ENCODE measurements at places on chromosomes 6 and 20.

DNA sequence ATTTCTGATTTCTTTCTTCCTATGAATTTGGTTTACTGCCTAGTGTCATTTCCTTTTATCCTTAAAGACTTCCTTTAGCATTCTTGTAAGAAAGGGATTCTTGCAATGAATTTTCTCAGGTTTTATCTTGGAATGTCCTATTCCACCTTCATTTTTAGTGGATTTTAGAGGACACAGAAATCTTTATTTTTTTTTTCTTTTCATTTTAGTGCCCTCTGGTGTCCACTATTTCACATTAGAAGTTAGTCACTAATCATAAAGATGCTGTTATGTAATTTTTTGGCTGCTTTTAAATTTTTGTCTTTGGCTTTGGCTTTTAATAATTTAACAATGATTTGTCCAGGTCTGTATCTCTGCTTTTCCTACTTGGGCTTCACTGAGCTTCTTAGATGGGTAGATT, 28.1 kb downstream of the LMBRD1 start:
- DNase-seq = no peak

GRCh38 chr6:7261032-7261841, 51.8 kb downstream of the SSR1 start:
- DNase-seq = peak; percentile 96

- no peak for DNase-seq
Measured at GRCh38 chr6:114334237-114334636, 8.6 kb downstream of the HS3ST5 start.

DNA sequence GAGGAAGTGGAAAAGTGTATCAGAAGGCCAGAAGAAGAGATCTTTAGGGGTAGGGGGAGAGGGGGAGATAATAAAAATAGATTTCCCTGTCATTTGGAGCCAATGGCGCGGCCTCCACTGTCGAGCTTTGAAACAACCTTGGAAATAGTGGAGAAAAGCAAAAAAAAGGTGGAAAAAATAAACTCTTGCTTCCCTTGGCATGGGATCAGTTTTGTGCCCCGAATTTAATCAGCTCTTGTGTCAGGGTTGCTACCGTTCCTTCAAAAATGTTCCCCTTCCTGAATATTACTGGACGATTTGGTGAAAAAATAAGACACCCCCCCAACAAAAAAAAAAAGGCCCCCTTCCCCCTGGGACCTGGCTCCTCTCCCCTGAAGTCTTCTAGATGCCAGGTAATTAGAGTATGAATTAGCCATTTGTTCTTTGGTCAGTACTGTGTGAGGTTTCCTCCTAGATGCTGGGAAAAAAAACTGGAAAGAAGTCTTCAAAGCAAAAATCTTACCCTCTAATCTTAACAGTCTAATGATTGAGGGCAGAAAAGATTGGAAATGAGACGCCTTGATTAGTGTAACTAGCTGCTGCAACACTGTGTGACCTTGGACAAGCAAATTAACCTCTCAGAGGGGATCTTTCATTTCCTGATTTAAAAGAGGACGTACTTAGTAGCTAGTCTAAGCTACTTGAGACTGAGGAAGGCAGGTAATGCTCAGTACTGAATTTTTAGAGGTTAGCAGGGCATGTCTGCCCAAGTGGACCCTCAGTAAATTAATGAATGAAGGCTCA, 872 bp upstream of the RBM39 start:
- peak; percentile 32 for DNase-seq

- DNase-seq = no peak
Measured at GRCh38 chr6:16582446-16583143, 178.7 kb downstream of the ATXN1 start.

- no peak for DNase-seq
Measured at GRCh38 chr20:47791084-47791599, 5.9 kb upstream of the SULF2 start.

DNA sequence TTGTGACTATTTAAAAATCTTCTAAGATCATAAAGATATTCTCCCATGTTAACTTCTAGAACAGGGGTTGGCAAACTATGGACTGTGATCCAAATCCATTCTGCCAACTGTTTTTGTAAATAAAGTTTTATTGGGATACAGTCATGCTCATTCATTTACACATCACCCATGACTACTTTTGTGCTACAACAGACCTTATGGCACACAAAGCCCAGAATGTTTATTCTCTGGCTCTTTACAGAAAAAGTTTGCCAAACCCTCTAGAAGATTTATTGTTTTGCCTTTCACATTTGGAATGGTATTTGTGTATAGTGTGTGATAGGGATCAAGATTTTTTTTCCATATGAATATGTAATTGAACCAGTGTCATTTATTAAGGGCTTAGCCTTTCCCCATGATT, 341.7 kb downstream of the CD83 start:
- DNase-seq = no peak

DNA sequence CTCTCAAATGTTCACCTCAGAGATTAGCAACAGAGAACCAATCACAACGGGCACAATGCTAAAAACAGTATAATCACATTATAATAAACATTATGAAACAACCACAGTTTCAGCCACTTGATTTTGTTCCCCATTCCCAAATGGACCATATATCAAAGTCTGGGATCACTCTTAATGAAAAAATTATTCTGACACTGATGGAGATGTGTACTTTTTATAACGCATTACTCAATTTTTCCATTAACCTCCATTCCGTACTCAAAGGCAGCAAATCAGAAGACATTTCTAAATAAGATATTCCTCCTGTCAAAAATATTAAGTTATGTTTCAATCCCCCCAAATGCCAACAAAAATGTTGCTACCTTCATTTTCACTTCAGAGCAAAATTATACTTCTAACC, 2.8 kb downstream of the CPNE1 start:
- no peak for DNase-seq

DNA sequence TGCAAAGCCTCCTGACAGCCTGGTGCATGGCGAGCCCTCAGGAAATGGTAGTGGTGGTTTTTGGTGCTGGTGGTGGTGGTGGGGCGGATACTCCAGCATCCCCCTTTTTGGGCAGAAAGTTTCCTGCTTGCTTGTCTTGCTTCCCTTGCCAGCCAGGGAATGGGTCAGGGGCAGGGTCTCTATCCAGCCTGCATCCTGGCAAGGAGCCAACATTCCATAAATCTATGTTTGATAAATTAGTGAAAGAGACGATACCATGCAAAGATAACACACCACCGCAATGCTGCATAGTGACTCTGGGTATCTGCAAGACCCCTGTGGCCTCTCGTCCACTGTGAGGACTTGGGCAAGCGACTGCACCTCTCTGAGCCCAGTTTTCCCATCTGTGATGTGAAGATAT, 246.2 kb downstream of the LRFN2 start:
- no peak for DNase-seq

- no peak for DNase-seq
Measured at GRCh38 chr6:8329562-8329961, 105.8 kb downstream of the SLC35B3 start.

DNA sequence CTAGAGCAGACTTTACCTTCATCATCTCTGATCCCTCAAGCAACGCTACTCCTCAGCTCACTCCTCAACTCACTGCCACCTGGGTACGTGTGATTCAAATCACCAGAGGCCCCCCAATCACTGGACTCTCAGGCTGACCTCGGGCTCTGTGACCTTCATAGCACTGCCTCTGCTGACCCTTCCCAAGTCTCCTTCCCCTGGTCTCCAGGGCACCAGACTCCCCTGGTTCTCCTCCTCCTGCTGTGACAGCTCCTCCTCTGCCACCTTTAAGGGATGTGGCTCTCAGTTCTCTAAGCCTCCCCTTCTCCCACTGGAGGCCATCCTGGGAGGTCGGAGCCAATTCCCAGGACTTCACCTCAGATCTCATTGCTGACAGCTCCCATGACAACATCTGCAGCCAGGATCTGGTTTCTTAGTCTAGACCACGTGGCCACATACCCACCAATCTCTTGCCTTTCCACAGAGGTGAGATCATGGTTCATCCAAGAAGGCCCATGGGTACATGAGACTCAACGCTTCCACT, 90.4 kb downstream of the NFATC2 start:
- DNase-seq = no peak
